H1 (cell line): ENCODE measurements at places on chromosomes 5 and 9.

DNA sequence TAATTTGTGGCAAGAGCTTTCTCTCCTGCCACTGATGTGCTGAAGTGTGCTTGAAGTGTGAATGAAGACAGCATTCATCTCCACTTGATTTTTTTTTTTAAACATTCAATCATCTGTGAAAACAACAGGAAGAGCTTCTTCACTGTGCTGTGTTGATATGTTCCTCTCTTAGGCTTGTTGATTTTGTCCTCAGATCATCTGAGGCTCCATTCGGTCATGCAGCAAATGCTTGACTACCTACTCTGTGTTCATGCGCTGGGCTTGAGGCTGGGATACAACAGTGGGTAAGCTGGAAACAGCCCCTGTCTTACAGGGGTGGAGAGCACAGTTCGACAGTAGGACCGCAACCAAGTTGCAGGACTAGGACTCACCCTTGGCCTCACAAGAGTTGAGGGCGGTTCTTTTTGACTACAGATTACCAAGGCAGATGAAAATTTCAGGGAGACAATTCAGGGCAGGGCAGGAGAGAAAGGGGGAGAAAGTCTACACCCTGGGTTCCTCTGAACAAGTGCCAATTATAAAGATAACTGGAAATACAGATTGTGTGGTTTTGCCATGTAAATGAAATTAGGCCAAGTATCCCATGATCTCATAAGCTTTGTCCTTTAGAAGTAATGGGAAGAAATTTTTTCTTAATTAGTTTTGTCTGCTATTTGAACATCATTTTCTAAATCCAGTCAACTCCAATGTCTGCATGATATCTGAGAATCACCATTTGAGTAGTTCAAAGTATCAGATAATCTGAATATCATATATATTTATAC lies 31.0 kb upstream of the F2R start:
- no peak for DNase-seq

DNA sequence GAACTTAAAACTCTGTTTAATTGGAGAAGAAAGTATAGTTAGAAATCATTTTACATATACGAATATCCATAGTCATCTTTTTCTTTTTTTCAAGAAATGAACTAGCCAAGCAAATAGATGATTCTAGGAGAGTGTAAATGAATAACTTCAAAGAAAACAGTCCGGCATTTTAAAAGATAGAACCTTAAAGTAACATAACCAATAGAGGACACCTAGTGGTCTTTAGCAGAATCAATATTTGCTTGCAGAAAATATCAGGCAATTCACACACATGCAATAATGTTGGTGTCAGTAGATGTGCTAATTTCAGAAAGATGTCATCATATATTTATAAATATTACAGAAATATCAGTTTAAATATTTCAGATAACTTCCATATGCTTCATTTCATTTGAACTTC lies 57.1 kb downstream of the HCN1 start:
- DNase-seq = no peak

DNA sequence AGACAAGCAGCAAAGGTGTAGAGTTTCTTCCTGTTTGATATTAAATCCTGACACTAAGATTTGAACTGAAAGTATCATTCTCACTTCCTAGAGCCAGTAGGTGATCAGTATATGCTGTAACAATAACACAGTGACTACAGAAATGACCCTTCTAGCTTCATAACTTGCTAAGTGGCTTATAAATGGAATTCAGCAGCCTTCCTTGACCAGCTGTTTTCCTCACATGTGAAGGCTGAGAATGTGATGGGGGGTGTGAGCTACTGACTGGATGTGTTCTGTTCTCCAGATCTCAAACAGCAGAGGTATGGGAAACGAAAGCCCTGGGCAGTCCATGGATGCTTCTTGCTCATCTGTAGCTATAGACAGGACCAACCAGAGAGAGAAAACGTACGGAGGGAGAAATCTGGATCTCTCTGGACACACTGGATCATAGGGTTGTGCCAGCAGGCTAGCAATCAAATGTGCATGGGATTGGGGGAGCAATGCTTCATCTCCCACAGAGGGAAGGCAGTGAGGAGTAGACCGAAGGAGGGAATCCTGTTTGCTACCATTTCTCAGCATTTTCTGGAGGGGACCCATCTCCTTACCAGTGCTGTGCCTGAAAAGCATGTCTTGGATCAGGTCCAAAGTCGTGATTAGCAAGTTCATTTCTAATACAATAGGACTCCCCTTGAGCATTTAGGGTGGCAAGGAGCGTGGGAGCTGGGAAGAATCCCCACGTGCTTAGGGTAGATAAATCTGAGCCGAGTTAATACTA lies 39.4 kb downstream of the TNFAIP8 start:
- no peak for DNase-seq

DNA sequence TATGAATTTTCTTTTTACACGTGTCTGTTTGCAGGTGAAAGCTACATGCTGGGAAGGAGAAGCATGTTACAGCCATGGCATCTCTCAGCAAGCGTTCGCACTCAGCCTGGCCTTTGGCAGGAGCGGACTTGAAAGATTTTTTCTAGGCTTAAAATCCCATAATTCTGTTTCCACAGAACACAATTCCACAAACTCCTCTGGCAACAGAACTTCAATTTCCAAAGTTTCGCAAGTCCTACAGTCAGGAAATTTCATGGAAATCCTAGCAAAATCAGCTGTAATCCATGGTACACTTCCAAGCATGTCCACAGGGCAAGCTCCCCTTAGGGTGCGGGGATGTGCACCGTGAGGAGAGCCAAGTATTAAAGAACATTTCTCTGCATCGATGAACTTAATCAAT lies 35.9 kb downstream of the SUB1 start:
- no peak for DNase-seq

DNA sequence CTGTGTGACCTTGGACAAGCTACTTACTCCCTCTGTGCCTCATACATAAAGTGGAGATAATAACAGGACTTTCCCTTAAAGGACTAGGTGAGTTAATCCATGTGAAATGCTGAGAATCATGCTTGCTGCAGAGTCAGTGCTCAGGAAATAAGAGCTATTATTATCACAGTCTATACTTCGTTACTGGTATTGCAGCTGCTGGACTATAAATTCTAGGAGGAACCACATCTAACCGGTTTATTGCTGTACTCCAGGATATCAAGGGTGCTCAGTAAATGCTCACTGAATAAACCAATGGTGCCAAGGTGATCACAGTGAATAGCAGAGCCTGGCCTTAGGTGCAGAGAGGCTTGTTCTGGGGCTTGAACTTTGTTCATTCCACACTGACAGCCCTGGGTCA lies 69.3 kb downstream of the HSPA4 start:
- no peak for DNase-seq

DNA sequence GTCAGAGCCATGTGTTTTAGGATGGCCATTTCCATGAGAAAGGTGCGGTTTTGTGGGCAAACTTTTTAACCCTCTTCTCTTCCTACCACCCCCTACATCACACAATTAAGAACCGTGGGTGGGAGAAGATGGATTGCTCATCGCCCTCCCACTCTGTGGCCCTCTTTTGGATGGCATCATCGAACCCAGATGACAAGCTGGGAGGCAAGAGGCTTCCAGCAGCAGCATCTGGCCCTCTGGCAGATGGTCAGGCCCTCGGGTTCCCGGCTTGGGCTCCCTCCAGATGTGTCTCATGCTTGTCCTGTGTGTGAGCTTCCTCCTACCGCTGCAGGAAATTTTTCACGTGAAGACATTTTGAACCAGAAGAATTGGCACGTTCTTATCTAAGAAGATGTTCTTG lies 199.9 kb downstream of the EBF1 start:
- DNase-seq = no peak

DNA sequence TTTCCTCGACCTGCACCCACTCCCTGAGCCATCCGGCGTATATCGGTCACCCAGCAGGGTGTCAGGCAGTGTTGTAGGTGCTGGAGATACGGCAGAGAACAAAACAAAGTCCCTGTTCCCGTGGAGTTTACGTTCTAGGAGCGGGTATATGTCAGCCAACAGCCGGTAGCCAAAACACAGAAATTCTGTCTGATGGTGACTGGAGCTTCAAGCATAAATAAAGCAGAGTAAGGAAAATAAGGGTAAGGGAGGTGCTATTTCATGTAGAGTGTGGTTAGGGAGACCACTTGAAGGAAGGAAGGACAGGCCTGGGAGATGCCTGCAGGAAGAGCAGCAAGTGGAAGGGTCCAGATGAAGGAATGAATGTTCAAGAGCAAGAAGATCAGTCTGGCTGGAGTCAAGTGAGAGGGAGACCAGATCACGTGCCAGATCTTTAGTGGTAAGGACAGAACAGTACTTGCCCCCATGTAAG lies 783 bp upstream of the ZFR start:
- no peak for DNase-seq
